ENCODE measurements at places on chromosomes 3 and 15. TPM values are rescaled to one million over a fixed set of nuclear protein-coding genes. Genes with fewer than 3 reads are reported as not detected.

The PIGZ gene
- 4.7 TPM for total RNA-seq

The HIGD2B gene
- not detected for total RNA-seq

The TRIM42 gene
- not detected for total RNA-seq

The MST1R gene
- total RNA-seq: 8.6 TPM

The XCR1 gene
- not detected for total RNA-seq

The KCNMB3 gene
- 2.5 TPM for total RNA-seq

The LYZL4 gene
- total RNA-seq: not detected

The TICRR gene
- total RNA-seq: 2.7 TPM

The MEX3B gene
- 96.2 TPM for total RNA-seq

The IQCF5 gene
- total RNA-seq: not detected

The TRIM71 gene
- total RNA-seq: 117 TPM

The SYNPR gene
- total RNA-seq: 6.1 TPM

DNA sequence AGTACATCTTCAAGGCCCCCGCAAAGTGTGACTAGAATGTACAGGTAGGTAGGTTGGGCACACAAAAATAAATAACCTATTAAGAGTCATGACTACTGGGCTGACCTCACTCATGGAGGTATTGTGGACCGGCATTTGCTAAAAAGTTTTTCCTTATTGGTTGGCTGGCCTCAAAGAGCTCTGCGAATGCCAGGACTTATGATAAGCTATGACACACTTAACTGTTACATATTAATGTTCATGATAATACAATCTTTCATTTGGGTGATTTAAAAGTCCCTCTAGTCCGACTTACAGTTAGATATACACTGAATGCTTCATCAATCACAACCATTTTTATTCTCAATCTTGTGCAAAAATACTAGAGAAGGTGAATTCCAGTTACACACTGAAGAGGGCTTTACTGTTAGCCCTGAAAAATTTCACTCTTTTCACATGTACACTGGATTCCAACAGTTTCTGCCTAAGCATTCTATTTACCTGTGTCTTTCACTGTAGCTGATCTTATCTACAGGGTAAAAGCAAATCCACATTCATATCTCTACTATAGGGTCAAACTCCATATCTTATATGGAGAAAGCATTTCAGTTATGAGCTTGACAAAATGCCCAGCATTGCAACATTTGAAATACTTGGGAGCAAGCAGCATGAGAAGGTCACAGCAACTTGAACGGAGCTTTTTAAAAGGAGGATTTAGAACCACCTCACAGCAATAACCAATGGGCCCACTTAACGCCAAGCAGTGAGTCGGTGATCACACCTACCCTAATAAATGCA is 329.1 kb downstream of the FOXP1 start:
- no peak for DNase-seq

GRCh38 chr15:31379042-31379441 is 52.4 kb downstream of the KLF13 start:
- no peak for DNase-seq

DNA sequence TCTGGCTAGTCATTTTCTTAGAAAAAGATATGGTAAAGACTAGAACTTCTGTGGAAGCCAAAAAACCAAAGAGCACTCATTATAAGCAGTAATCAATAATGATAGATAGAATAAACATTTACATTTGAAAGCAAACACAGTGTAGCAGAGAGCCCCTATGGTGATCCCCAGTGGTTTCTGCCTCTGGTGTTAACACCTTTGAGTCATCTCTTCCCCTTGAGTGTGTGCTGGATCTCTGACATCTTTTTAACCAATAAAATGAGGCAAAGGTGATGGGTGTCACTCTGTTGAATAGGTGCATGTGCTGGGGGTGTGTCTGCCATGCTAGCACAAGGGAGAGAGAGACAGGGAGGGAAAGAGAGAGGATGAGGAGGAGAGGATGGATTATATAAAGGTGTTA is 121.6 kb downstream of the TFG start:
- DNase-seq: no peak

DNA sequence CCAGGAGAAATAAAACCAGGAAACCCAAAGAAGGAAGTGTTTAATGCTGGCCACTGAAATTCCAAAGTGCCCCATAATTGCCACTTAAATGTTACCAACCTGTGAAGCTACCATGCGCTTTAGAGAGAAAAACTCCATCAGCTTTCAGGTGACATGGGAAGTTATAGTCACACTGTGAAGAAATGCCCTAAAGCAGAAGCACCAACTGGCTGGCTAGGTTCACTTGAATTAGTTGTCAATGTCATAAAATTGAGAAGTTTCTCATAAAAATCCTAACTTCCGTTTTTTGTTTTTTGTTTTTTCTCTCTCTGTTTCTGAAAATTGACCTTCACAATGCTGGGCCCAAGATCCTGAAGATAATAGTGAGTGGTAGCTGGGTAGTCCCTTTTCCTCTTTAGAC is 167.9 kb upstream of the CTNNB1 start:
- no peak for DNase-seq

DNA sequence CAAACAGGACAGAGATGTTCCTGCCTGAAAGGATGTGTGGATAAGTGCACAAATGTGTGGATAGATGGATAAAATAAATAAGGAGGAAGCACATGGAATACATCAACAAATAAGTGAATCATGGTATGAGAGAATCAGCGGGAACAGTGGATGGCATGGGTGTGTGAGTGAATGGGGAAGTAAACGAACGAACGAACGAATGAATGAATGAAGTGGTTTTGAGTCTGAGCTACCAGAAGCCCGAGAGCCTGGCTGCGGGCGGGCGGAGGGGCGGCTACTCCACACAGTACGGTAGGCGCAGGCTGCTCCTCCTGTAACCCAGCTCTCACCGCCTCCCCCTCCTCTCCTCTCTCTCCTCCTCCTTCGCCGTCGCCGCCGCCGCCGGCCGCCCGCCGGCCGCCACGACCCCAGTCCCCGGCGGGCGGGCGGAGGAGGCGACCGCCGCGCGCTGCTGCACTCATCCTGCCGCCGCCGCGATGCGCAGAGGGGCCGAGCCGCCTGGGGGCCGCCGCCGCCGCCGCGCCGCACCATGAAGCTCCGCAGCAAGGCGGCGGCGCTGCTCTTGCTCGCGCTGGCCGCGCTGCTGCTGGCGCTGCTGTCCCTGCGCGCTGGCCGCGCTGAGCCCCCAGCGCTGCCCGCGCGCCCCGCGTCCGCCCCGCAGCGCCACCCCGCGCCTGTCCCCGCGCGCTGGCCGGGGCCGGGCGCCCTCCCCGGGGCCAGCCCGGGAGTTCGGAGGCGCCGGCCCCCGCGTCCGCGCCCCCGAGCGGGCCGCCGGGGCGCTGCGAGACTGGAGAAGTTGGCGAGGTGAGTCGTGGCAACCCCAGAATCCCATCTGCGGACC is at the start of gene GXYLT2:
GXYLT2 (plus strand) TSS at position 342 of the 841 bp plus-strand sequence; CDS start at position 530, 188 bp downstream.
- peak; percentile 85 for DNase-seq

GRCh38 chr3:167773584-167773983 is 38.1 kb downstream of the SERPINI1 start:
- no peak for DNase-seq

DNA sequence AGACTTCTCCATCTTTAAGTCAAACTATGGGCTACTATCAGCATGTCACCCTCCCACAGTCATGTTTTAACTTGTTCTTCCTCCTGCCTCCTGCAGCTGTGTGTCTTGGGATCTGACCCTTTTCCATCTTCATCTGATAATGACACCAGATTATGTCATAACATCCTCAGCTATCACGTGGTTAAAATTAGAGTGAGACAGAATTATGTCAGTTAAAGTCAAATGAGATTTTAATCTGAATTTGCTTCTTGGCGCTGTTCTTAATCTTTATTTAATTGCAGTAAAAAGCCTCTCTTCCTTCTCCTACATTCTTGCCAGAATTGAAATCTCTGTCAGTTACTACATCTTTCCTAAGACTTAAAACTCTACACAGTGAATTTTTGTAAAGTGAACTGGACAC is 107.2 kb downstream of the ARPP21 start:
- no peak for DNase-seq

GRCh38 chr15:90932660-90932991 is 277 bp upstream of the HDDC3 start:
- DNase-seq: no peak

DNA sequence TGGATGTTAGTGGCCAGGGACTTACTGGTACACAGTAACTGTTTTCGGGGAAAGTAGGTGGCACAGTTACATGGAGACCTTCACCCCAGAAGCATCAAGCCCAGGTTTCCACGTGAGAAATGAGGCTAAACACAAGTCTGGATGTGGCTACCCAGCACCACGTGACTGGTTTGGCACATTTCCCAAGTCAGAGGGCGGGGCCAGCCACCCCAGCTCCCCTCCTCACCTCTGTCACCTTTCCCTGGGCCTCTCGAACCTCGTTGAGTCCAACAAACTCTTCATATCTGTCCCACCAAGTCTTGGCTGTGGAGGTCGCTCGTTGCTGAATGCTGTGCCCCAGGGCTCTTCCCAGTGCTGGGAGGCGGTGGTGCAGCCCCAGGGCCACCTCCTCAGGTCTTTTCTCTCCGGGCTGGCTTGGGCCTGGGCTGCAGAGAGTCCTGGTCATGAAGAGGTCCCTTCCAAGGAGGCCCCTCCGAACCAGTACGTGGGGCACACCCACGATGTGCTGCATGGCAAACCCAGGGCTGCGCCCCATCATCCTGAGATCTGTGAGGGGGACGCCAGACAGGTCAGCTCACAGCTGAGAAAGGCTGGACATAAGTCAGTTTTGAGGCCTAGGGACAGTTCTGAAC is 4.8 kb upstream of the PLXNB1 start:
- no peak for DNase-seq

DNA sequence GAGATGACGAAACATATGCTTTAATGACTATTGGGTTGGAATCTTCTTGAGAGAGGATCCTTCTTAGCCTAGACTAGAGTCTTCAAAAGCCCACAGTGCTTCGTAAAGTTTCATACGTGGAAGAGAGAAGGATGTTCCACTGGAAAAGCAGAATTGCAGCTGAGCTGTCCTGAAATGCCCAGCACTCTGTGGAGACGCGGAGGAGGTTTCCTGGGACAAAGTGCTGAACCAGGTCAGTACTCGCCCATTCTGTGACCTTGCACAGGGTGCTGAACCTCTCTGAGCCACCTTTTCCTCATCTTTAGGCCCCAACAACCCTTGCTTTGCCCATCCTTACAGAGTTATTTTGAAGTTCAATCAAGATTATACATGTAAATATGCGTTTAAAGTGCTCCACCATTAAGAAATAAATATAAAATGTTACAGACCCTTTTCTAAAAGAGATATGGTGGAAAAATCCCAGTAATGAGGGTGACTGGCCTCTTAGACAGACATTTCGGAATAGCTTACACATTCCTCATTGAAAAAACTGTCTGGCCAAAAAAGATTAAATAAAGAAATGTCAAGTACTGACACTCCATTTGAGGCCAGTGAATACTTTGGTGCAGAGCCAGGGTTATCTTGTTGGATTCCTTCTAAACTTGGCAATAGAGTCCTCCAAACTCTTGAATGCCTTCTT is 4.2 kb upstream of the MAGEF1 start:
- DNase-seq: no peak

DNA sequence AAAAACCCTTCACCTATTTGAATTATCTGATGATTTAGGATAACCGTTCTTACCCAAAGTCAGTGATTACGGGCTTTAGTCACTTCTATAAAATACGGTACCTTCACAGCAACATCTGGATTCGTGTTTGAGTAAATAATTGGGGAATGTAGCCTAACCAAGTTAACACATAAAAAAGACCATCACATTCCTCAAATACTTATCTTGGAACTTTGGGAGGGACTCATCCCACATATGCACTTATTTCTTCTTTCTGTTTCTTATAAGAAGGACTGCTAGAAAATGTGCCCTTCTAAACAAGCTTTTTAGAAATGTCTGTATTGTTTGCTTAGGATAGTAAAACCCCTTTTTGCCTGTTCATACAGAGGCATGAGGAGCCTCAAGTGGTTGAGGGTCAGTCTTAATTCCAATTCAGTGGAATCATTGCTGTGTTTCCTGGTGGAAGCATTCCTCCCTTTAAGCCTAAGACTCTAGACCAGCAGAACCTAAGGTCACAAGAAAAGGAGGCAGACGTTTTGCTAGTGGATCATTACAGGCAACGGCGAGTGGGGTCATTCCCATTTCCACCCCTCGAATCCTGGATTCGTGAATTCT is 67.5 kb downstream of the TMEM44 start:
- no peak for DNase-seq

DNA sequence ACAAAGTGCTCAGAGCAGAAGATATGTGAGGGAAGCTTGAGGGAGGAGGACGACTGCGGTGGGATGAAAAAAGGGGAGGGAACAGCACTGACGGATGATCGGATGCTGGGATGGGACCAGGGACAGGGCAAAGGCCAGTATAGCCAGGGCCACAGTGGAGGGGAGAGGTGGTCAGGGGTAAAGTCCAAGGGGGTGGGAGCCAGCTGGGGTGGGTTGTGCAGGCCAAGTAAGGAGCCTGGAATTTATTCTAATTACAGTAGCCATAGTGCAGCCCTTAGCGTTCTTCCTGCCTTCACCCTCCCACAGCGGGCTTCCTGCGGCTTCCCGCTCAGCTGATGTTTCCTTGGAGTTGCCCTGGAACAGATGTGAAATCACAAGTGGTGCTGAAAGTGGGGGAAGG is 7.6 kb upstream of the APEH start:
- DNase-seq: no peak

GRCh38 chr3:61569856-61570580 is 8.6 kb downstream of the PTPRG start:
- DNase-seq: no peak

DNA sequence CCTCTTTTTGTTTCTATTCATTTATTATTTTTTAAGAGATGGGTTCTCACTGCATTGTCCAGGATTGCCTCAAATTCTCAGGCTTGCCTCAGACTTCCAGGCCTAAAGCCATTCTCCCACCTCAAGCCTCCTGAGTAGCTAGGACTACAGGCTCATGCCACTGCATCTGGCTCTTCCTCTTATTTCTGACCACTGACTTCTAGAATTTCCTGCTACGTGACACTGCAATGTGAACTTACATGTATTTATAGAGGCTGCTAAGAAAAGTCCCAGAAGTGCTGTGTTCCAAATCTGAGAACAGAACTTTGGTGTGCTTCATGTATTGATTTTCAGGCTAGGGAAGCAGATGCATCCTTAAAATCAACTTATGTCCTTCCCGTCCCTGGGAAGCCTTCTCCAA is 407.4 kb downstream of the RSL24D1 start:
- DNase-seq: no peak

DNA sequence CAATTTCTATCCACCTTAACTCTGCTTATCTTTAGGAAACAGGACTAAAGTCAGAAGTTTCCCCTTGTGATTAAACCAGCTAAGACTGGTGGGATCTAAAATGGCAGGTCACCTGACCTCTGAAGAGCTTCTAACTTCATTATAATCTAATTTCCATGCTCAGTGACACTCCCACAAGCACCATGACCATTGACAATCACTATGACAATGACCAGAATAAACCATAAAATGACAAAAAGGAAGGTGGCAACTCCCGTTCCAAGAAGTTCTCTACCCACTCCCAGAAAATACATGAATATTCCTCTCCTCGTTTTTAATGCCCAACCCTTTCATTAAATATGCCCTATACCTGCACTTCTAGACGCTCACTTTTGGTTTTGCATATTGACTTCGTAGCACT is 471.2 kb upstream of the CCDC54 start:
- no peak for DNase-seq

- DNase-seq: peak; percentile 93
Observed at GRCh38 chr3:170869645-170870593, at the start of gene RPL22L1. RPL22L1 (minus strand) TSS chr3:170870195; CDS start chr3:170870167, 28 bp downstream.

- DNase-seq: no peak
Observed at GRCh38 chr3:43094851-43095250, 11.0 kb downstream of the POMGNT2 start.

GRCh38 chr3:14837878-14838258 is 19.1 kb downstream of the FGD5 start:
- DNase-seq: no peak

GRCh38 chr15:87660251-87661129 is 596.0 kb downstream of the NTRK3 start:
- DNase-seq: no peak

Data from glutamatergic neuron (in vitro differentiated cells).